Aortic smooth muscle cell (primary cell): ENCODE measurements at places on chromosomes 7 and 10. TPM values are rescaled to one million over a fixed set of nuclear protein-coding genes. Genes with fewer than 3 reads are reported as not detected.

XRCC2 gene
- 1.6 and 3.0 TPM in 2 replicates for total RNA-seq

ANK3 gene
- 317 and 464 TPM in 2 replicates for total RNA-seq

UTF1 gene
- not detected in 2 replicates for total RNA-seq

ARHGAP19 gene
- total RNA-seq = 8.1 and 9.1 TPM in 2 replicates

CLEC2L gene
- total RNA-seq = not detected in 2 replicates

DNAH11 gene
- total RNA-seq = 0.40 and 0.68 TPM in 2 replicates
